Jurkat, Clone E6-1 (cell line): ENCODE measurements at places on chromosomes 13 and 19.

DNA sequence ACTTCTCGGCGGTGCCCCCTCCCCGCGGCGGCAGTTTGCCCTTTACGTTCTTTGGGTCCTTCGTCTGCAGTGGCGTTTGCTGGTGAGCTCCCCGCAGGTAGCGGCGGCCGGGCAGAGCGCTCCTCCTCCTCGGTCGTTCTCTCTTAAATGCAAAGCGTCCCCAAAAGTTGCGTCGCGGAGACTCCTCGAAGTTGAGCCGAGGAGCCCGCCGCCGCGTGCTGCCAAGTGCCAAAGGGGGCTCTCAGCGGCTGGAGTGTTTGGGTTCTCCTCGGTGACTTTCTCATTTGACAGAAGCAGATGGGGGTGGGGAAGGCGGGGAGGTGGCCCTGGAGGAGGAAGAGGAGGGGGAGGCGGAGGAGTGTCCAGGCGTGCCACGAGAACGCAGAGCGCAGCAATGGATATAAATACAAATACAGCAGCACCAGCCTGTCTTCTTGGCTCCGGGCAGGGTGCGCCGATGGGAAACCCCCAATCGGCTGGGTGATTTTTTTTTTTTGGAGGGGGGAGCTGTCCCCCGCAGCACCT, at the start of gene SOX21:
Gene SOX21 (minus strand): TSS at position 259 of the 525 bp plus-strand sequence. CDS start 496 bp downstream, outside the sequence.
- no peak for DNase-seq

- DNase-seq = peak; percentile 62
Observed at GRCh38 chr19:11587302-11587974, 9.8 kb upstream of the ZNF627 start.

GRCh38 chr19:38265213-38265861, 964 bp downstream of the SPINT2 start:
- peak; percentile 81 for DNase-seq

DNA sequence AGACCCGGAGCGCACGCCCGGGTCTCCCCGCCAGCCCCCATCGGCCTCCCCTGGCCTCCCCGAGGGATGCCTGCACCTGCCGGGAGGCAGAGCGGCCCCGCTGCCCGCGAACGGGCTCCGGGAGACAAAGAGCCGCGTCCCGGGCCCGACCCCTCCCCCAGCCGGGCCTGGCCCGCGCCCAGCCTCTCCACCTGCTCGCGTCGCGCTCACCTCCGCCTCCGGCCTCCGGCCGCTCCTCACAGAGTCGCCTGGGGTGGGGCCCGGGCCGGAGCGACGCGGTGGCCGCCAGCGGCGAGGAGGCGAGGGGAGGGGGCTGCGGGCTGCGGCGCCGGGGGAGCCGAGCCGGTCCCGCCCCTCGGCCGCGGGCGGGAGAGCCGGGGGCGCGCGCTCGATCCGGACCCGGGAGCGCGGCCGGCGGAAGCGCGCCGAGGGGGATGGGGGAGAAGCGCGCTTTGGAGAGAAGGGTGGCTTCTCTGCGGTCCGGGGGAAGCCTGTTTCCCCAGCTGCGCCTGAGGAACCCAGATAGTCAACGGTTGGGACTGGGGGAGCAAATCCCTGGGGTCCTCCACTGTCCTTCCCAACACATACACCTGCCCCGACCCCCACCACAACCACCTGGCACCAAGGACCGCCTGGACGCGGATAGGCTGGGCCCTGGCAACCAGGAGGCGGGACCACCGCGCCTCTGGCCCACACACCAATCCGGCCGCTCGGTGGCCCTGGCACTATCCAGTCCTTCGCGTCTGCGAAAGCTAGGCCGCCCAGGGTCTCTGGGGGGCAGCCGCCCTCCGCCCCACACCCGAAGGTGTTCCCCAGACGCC, at the start of gene PRR36:
Gene PRR36 (minus strand): TSS at position 315 of the 821 bp plus-strand sequence. CDS start 701 bp downstream, outside the sequence.
- DNase-seq = no peak

GRCh38 chr19:48190288-48190884, 19.9 kb downstream of the ZSWIM9 start:
- peak; percentile 87 for DNase-seq

- DNase-seq = no peak
Observed at GRCh38 chr19:18392926-18393325, 4.5 kb downstream of the LRRC25 start.
